ENCODE measurements at places on chromosomes 3 and 15.

DNA sequence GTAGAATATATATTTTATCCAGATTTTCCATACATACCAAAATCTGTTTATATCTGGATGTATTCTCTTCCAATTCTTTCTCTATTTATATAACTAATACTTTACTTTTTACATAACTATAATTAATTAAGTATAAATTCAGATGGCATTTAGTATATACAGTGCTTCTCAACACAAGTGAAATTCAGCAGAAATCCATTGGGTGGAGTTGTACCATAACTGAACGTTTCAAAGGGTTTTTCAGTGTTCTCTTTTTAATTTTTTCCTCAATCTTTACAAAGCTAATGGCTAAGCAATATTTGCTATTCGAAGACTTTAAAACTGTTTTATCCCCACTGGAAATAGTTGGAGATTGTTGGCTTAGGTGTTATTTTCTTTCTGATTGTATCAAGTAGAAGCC, 13.9 kb upstream of the ZBBX start:
- DNase-seq: no peak

DNA sequence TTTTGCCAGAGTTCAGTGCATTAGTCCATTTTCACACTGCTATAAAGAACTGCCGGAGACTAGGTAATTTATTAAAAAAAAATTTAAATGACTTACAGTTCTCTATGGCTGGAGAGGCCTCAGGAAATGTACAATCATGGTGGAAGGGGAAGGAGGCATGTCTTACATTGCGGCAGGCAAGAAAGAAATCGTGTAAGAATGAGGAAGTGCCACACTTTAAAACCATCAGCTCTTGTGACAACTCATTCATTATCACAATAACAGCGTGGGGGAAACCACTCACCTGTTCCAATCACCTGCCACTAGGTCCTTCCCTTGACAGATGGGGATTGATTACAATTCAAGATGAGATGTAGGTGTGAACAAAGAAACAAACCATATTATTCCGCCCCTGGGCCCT, 1361.4 kb downstream of the NSUN3 start:
- no peak for DNase-seq

- DNase-seq: no peak
These were observed 659.3 kb downstream of the NAALADL2 start for GRCh38 chr3:175518459-175518858.

DNA sequence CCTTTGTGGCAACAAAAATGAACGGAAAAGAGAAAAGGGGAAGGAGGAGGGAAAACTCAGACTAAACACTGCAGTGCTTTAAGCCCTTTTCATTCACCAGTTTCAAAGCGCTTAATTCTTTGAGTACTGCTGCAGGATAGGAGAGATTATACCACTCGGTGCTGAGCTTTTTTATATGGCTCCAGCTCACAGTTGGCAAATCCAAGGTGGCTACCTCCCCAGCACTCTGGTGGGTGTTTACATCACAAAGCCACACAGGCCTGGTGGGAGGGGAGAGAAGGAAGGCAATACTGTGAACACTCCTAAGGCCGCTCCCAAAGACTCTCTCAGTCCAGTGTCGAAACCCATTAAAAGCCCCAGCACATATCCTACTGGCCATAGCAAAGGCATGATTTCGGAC, 191.4 kb downstream of the STT3B start:
- DNase-seq: no peak

- DNase-seq: no peak
These were observed 38.4 kb upstream of the THBS1 start for GRCh38 chr15:39542385-39543065.

GRCh38 chr3:124653071-124653796, 77.0 kb upstream of the UMPS start:
- no peak for DNase-seq

All from H1 (cell line).